NCI-H187 (cell line): ENCODE measurements at places on chromosomes 2 and 18.

GRCh38 chr2:237689336-237690131, 62.1 kb downstream of the LRRFIP1 start:
- no peak for DNase-seq

DNA sequence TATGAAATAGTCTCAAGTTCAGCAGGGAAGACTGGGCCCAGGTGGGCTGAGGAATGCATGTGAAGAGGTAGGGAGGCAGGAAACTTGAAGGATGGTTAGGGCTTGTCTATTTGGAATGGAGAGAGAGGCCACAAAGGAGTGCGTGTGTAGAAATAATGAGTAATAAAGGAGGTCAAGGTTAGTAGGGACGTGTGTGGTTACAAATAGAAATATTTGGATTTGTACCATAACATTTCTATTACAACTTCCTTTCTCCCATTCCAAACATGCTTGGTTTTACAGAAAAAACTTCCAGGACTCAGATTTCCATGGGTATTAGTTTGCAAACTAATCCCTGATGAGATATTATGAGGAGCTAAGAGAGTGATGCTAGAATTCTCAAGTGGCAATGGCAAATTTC, 280.6 kb downstream of the NCKAP5 start:
- DNase-seq = no peak

DNA sequence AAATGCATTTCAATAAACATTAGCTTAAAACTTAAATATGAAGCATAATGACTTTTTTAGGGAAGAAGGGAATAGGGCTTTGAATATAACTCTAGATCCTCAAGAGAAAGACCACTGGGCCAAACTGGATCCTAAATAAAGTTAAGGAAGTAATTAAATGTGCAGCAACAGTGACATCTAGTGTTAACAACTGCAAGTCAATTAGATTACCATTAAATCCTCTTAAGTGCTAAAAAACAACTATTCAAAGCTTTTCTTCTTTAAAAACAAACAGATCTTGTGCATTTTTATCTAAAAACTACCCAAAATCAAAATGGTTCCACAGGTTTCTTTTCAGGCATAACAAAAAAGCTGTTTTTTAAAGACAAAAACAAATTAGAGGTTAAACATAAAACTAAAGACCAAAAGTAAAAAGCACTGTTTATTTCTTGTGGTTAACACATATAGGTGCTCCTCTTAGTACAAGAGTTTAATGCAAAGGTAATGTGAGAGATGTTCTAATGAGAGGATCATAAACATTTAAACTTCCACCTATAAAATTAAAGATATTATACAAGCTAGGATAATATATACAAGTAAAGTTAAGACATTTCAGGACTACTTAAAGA, 111.4 kb downstream of the THADA start:
- DNase-seq = peak; percentile 10

DNA sequence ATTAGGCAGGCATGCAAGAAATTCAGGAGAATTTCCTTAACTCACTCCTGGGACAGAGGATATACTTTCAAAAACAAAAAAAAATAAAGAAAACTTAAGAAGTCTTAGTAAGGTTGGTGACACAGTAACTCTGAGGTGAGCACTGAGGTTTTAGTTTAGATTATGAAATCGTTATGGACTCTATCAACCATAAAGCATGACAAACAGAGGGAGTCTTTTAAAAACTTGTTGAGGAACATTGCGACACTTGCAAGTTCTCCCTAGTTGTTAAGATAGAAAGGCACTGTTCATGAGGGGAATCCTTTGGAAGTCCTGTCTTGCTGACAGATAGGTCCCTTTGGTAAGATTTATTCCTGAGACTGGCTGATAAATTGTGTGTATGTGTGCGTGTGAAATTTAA, 194.3 kb upstream of the ERBB4 start:
- DNase-seq = no peak

- DNase-seq = no peak
These were observed 32.0 kb downstream of the EML4 start for GRCh38 chr2:42200926-42201855.

DNA sequence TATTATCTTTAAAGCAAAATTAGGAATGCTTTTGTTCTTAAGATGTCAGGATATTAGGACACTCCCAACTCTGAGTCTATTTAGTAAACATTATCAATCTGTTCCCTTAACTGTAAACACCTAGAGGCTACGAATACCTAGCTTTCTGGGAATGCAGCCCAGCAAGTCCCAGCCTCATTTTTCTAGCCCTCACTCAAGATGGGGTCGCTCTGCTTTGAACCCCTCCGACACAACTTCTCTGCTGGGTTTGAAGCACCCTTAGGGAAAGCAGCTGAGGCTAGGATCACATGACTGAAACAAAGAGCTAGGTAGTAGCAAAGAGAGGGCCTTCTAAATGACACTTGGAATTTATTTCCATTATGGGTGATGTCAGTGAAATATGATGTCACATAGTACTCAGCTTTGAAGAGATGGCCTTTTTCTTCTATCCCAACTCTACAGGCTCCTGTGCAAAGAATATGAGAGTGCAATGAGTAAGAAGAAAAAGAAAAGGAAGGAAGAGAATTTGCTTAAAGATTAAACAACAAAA, 114.7 kb downstream of the CSRNP3 start:
- DNase-seq = peak; percentile 19

DNA sequence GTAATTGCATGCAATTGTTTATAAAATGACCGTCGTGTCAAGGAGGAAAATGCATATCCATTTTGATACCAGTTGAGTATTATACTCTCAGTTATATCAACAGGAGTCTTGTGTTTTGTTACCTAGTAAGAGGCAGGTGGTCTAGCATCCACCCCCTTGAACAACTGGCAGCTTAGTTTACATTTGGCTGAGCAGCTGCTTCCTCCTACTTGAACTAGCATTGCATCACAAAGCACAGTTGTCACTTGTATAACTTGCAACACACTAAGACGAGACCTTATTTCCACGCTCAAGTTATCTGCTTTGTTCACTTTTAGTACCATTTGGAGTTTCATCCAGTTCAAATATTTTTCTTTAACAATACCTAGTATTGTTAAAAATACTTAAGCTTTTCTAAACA, 75.4 kb upstream of the UBE2E3 start:
- no peak for DNase-seq

DNA sequence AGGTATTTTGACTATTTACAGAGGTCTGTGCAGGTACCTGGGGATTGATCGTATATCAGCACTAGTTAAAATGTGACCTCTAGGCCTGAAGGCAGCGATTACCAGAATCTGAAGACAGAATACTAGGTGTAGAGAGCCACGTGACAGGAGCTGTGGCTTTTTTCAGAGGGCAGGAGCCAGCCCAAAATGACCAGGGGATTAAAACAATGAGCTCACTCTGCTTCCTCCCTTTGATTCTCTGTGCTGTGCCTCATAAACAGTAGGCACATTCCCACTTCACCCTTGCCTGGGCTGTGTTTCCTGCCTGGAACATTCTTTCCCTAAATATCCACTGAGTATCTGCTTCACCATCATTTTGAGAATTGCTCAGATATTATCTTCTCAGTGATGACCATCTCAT, 15.2 kb downstream of the ITGAV start:
- no peak for DNase-seq

DNA sequence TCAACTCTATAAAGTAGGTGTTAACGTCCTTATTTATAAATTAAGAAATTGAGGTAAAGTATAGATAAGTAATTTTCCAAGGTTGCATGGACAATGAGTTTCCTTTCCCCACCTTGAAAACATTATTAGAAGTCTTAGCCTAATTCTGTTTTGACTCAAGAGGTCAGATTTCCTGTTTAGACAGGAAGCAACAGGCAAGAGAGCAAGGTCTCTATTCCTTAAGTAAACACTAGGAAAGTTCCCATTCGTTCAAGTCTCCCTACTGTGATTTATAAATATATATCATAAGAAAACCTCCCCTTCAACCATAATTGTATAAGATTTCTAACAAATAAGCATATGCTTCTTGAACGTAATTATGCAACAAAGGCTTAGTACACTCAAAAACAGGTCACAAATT, 40.3 kb downstream of the CLASP1 start:
- no peak for DNase-seq
